Thoracic aorta (tissue), 2 donors: ENCODE measurements at places on chromosomes 3 and 15.
A peak's percentile ranks its signal among the peaks of the same experiment; 100 is the strongest.

DNA sequence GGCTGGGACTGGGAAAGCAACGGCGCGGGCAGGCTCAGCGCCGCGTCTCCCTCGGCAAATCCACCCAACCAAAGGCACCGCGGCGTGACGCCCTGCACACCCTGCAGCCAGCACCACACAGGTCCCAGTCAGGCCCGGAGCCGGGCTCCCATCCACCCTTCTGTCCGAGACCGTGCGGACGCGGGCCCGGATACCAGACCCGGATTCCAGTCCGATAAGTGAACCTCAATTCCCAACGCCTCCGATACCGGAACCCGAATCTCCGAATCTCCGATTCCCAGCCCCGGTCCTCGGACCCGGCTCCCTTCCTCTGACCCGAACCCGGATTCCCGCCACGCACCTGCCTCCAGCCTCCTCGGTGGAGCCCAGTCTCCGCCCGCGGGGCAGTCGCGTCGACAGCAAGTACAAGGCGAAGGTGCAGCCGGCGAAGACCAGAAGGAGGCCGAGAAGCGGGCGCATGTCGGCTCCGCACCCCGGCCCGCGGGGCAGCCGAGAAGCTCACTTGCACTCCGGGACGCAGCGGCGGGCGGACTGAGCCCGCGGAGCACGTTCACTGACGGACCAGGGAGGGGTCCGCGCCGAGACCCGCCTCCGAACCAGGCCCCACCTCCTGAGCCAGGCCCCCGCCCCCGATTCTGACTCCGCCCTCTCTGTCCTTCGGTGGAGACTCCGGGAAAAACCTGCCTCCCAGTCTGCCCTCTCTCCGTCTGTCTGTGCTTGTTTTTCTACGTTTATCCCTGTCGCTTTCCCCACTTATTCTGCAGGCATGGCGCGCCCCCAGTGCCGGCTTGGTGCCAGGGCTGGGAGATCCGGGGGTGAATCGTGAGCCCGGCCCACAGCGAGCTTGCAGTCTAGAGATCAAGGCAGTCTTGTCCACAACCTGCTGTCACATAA lies at the start of gene TMEM41A:
Gene TMEM41A, minus strand, starts transcription at position 533 of the 894 bp plus-strand sequence. Its CDS starts 74 bp downstream, at position 459.
- peak; percentile 67 for DNase-seq

- no peak for DNase-seq
These were observed 27.1 kb upstream of the SEMA3F start for GRCh38 chr3:50128001-50128400.

GRCh38 chr3:187014417-187014864 lies 84.1 kb downstream of the ST6GAL1 start:
- no peak for DNase-seq

DNA sequence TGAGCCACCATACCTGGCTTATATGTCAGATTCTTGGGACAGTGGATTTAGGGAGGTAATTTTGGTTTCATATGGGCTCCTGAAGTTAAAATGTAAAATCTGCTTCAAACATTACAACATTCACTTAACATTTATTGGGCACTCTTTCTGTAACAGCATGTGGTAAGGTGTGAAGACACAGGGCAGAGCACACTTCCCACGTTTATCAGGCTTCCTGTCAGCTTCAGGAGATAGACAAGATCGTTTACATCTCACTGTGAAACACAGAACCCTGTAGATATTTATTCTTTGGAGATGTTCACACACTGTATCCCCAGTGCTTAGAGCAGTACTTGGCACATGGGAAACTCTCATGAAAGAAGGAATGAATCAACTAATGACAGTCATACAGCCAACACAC lies 426.0 kb upstream of the RARB start:
- no peak for DNase-seq

GRCh38 chr15:78672285-78673014 lies 31.4 kb upstream of the CHRNB4 start:
- no peak for DNase-seq

GRCh38 chr3:52294320-52295150 lies 6.9 kb downstream of the GLYCTK start:
- no peak for DNase-seq

DNA sequence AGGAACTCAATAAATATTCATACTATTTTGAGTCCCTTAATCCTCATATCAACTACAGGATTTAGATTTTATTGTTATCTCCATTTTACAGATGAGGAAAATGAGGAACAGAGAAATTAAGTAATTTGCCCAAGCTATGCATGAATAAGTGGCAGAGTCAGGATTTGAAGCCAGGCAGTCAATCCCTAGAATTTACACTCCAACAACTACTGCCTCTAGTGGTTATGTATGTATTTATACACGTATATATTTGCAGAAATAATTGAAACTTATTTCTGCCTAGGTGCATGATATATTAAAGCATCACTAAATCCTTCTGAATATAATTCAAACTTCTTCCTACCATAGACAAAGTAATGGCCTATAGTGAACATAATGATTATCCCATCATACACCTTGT lies 137.4 kb downstream of the SERPINI1 start:
- DNase-seq, result no peak

GRCh38 chr15:38238311-38238710 lies 14.3 kb upstream of the SPRED1 start:
- DNase-seq, result no peak

GRCh38 chr15:80564056-80564455 lies 131.1 kb upstream of the ABHD17C start:
- DNase-seq, result no peak

DNA sequence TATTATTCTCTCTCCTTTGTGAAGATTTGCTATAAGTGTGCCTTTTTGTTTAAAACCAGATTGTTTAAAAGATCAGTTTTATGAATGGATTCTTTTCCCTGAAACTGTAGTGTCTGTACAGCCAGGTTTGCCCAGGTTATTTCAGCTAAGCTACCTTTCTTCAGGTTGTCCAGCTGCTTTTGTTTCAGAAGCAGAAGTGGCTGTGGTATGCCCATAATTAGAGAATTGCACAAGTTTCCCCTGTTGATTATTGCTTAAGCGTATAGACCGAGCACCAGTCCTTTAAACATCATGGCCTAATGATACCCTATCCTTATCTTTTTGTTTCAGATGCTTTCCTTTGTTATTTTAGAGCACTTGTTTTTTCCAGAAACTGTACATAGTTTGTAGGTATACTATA lies 10.2 kb downstream of the ASB7 start:
- DNase-seq, result no peak

DNA sequence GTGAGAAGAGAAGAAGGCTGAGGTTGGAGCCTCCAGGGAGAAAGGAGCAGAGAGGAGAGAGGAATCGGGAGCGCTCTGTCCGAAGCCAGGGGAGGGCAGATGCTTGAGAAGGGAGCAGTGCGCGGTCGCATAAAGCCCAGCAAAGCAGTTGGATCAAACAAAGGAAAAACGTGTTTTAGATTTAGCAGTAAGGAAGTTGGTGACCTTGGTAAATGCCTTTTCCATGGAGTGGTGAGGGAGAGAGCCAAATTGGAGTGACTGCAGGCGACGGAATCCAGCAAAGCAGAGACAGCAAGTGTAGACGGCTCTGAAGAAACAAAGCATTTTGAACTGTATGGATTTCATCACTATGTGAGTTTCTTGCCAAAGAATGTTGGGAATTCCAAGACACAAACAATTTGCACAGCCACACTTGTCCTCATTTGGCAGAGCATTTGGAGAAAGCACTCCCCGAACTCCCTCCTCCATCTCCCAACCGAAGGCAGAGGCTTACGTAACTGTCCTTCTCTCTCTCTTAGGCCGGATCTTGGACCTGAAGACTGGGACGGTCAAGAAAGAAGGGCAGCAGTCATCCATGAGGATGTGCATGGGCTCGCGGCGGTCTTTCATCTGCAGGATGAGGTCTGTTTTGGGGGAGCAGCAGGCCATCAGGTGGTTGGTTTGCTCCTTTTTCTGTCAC lies 103.6 kb downstream of the ARNT2 start:
- no peak for DNase-seq

GRCh38 chr15:42595626-42596240 lies 20.3 kb downstream of the STARD9 start:
- no peak for DNase-seq

GRCh38 chr3:109804697-109805096 lies 467.4 kb upstream of the DPPA4 start:
- no peak for DNase-seq

- no peak for DNase-seq
These were observed 191.9 kb downstream of the GABRB3 start for GRCh38 chr15:26580943-26581342.

DNA sequence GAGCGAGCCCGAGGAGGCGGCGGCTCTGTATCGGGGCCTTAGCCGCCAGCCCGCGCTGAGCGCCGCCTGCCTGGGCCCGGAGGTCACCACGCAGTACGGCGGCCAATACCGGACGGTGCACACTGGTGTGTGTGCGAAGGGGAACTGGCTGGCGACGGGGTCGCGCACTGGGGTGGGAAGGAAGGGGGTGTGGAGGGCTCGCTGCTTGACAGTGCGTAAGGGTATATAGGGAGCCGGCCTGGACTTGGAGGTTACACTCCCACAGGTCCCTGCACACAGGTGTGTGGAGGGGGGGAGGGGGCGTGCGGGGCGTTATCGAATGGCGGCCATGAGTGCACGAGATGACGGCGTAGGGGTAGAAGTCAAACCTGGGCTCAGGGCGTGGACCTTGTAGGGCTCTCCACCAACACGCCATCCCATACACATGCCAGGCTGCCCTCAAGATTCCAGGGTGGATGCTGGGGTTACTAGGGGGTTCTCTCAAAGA lies 389 bp downstream of the APEH start:
- DNase-seq, result no peak

DNA sequence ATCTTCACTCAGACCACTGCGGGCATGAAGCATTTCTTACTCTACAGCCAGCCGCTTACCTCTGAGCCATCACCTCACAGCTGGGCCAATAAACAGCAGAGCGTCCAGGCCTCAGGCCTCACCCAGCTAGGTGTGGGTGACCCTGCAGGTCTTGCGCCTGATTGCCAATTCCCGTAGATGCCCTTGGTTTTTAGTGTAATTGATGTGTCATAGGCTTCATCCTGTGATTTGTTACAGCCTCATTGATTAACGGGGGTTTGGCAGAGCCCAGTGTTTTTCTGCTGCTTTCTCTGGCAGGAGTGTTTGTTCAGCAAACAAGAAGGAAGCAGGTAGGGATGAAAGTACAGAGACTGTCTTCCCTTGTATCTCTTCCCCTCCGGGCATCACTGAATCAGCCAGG lies 49.6 kb upstream of the BNIP2 start:
- DNase-seq, result no peak

DNA sequence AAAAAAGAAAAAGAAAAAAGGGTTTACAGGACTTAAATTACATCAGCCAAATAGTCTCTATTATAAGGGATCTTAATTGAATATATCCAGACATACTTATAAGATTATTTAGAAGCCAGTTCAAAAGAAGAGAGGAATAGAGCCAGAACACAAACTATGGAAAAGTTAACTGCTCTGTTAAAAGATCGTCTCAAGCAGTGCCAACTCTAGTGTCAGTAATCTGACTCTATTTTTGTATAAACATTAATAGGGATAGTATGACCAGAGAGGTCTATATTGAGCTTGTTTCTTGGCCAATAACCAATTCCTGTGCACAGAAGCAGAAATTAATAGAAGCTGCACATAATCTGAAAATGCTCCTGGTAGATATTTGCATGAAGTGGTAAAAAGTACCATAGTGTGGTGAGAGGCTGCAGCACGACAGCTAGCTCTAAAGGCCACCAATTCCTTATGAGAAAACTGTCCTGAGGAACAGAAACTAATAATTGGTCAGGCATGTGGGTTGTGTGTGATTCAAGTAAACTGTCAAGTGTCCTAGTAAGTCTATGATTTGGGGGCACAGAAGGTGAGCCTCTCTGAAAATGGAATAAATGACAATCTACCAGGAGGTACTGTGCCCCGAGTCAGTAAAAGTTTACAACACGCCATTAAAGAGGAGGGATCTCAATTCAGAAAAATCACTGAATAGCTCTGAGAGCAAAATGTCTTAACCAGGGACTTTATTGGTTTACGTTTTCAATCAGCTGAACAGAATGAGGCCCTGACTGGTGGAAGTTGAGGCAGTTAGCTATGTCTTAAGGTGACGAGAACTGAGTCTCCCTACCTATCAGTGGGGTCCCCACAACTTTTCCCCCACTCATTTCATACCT lies 51.5 kb upstream of the NANOGP8 start:
- DNase-seq, result no peak

- DNase-seq, result no peak
These were observed 119.9 kb upstream of the RASGRP1 start for GRCh38 chr15:38684440-38685010.

DNA sequence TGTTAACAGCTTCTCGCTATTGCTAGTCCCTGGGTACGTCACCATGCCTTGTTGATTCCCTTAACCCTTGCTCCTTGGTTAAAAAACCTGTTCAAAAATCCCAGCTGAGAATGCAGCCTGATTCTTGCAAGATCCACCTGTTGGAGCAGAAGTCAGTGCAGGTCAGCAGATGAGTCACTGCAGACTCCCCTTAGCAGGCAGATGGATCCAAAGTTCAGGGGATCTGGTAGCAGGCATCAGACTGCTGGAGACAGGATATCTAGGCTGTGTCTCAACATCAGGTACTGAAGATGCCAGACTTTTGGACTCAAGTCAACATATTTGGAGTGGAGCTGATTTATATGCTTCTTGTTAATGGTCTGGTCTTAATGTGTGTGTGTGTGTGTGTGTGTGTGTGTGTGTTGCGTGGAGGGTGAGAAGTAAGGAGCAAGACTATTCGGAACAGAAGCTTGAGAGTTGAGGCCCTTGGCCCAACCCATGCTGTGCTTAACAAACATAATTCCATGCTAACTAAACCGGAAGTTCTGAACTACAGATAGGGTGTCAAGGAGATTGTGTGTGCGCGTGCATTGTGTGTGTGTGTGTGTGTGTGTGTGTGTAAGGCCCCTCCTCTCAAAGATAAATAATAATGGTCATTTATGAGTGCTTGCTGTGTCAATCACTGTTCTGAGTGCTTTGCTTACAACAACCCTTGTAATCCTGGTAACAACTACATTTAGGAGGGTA lies 1.0 kb upstream of the C3orf52 start:
- DNase-seq, result no peak

- DNase-seq, result peak; percentile 88
These were observed 6.5 kb upstream of the TNK2 start for GRCh38 chr3:195914648-195915473.

GRCh38 chr3:149941186-149941585 lies 29.5 kb downstream of the PFN2 start:
- no peak for DNase-seq

- no peak for DNase-seq
These were observed 14.8 kb upstream of the BUB1B start for GRCh38 chr15:40146037-40146436.

GRCh38 chr3:17054982-17055343 lies 170.2 kb downstream of the PLCL2 start:
- no peak for DNase-seq

DNA sequence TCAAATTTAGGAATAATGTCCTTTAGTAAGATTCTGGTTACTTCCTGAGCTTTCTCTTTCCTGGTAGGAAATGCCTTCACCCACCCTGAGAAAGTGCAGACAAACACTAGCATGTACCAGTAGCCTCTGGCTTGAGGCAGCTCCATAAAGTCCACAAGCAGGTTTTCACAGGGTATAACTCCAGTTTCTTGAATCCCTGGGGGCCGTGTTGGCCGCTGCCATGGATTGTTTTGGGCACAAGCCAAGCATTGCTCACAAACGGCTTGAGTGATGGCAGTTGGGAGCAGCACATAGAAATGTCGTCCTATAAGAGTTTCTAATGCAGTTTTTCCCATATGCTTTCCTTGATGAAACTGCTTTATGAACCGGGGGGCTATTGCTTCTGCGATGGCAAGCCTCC lies 164.1 kb downstream of the STXBP5L start:
- DNase-seq, result no peak
